Left renal cortex interstitium (tissue), 4 donors: ENCODE measurements at places on chromosomes 1 and 21. TPM values are rescaled to one million over a fixed set of nuclear protein-coding genes. Genes with fewer than 3 reads are reported as not detected.
A peak's percentile ranks its signal among the peaks of the same experiment; 100 is the strongest.

GRCh38 chr1:22166439-22166838, 23.5 kb upstream of the WNT4 start:
- no peak for DNase-seq

MSH4 gene
- polyA plus RNA-seq, result 0.42 TPM

DNA sequence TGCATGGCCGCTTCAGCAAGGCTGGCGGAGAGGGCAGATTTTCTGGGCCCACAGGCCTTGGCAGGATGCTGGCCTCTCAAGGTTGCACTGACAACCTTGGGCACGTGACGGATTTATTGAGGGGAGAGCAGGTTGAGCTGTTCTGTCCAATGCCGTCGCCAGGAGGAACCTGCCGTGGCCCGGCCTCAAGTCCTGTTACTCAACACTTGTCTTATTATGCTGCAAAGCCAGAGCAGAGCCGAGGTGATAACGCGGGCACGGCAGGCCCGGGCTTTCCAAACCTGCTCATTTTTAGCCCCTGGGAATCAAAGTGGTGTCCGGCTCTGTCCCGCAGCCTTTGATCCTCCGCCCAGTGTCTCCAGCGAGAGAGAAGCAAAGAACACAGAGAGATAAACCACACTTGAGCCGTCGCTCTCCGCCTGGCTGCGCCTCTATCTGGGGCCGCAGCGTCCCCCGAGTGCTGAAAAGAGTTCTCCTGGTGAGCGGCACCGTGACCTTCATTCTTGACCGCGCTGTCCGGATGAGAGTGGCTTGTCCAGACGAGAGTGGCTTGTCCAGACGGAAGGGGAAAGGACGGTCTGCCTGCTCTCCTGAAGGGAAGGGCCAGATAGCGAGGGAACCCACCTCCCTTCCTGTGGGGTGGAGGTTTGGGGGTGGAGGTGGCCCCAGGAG, 162.3 kb upstream of the ARHGEF16 start:
- DNase-seq, result no peak

C2CD4D gene
- polyA plus RNA-seq, result 0.20 TPM

DNA sequence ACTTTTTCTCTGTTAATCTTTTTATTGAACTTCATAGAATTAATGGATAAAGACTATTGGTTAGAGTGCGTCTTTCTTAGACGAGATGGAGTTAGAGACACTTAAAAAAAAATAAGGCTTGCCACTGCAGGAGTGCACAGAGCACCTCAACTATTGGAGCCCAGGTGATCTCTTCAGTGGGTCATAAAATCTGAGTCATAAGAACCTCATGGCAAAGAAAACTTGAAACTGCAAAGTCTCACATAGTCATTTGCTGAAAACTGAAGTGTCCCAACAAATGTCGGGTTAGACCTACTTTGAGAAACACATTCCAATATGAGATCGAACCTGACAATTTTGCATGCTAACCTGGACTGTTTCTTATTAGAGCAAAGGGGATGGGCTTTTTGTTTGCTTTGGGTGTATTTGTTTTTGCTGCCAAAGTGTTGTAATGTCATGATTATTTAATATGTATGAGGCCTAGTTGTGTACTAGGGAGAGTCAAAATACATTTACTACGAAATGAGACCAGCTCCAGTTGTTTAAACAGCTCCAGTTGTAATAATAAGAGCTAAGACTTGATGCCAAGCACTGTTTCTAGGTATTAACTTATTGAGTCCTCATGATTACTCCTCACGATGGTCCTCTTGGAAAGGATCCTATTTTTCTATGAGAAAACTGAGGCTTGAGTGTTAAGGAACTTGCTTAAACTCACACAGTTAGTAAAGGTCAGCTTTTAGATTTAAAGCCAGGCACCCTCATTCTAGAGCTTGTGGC, 65.1 kb downstream of the DDR2 start:
- DNase-seq, result no peak

SDE2 gene
- 21.2 TPM for polyA plus RNA-seq

- no peak for DNase-seq
Measured at GRCh38 chr1:224435318-224435763, 744 bp upstream of the WDR26 start.

DNA sequence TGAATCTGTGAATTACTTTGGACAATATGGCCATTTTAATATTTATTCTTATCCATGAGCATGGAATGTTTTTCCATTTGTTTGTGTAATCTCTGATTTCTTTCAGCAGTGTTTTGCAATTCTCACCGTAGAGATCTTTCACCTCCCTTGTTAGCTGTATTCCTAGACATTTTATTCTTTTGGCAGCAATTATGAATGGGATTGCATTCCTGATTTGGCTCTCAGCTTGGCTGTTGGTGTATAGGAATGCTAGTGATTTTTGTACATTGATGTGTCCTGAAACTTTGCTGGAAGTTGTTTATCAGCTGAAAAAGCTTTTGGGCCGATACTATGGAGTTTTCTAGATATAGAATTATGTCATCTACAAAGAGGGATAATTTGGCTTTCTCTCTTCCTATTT, 44.2 kb upstream of the NEGR1 start:
- DNase-seq, result no peak

DNA sequence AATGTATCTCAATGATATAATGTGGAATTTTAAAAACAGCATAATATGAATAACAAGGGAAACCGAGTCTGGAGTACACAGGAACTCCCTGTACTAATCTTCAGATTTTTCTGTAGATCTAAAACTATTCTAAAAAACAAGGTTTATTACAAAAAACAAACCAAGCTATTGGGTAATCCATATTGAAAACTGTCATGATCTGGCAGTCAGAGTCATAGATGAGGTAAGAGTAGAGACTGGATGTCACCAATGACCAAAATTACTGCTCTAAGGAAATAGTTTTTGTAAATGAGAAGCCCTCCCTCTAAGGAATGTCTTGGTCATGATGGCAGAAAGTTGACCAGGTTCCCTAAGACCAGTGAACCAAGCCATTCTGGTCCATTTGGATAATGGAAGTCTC, 2.4 kb upstream of the SPOCD1 start:
- no peak for DNase-seq

DNA sequence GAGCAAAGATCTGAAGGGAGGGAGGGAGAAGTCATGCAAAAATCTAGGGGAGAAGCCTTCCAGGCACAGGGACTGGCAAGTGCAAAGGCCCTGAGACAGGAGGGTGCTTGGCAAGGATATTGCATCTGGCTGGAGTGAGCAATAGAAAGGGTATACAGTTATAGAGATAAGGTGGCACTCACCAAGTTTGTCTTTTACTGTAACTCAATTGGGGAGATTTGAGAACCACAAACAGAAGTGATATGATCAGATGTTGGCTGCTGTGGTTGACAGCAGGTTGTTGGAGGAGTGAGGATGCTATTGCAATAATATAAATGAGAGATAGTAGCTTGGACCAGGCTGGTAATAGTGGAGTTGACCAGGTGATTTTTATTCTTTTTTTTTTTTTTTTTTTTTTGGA, 25.6 kb downstream of the MCOLN3 start:
- no peak for DNase-seq

DNA sequence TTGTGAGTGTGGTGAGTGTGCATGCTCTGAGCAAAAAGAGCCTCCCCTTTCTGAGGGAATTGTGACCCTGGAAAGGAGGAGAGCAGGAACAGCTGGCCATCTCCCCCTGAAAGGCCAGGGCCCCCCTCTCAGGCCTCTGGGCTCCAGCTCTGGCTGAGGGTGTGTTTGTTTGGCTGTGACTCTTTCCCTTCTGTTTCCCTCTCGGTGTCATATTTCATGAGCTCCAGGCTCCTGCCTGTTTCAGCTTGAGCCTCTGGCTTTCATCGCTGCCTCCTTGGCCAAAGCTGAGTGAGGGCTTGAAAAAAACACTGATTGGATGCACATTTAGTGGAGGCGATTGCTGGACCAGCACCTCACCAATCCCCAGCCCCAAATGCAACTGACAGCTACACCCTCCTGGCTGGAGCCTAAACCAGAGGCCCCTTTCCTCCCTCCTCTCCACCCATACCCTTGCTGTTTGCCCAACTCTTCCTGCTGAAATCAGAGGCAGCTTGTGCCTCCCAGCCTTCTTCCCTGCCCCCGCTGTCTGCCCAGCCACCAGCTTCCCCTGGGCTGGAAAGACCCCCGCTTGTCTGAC, 64.1 kb downstream of the DDR2 start:
- peak; percentile 87 for DNase-seq

DNA sequence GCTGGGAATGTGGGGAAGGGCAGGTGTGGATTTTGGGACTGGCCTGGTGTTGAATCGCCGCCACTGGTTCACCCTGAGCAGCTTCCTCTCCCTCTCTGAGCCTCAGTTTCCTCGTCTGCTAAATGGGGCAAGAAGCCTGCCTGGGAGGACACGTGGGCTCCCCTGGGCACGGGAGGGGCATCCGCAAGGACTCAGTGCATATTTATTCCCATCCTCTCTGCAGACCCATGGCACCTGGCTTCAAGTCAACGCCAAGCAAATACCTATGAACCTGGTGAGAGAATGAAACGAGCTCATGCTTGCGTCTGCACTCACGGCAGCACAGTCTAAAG, 234.4 kb downstream of the PTPRU start:
- DNase-seq, result no peak

GRCh38 chr21:35079181-35079580, 30.1 kb upstream of the RUNX1 start:
- no peak for DNase-seq

KRTAP11-1 gene
- not detected for polyA plus RNA-seq

DNAH14 gene
- polyA plus RNA-seq, result 21.4 TPM

GRCh38 chr1:182146286-182146685, 84.8 kb upstream of the ZNF648 start:
- no peak for DNase-seq

GRCh38 chr21:46552274-46552673, 52.6 kb downstream of the S100B start:
- no peak for DNase-seq

DNA sequence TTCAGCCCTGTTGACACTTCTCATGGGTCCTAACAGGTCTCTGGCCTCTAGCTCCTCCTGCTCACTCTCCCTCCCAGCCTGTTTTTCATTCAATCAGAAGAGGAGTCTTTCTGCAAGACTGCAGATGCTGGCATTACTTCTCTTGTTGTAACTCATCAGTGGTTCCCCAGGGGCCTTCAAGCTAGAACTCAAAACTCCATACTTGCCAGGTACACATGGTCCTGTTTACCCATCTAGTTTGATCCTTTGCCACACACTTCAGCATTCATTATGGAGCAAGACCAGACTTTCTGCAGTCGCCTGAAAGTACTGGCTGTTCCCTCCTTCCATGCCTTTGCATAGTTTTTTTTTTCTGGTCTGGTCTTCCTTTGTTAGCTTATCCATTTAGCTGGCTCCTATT, 47.9 kb downstream of the SERBP1 start:
- DNase-seq, result no peak

DNA sequence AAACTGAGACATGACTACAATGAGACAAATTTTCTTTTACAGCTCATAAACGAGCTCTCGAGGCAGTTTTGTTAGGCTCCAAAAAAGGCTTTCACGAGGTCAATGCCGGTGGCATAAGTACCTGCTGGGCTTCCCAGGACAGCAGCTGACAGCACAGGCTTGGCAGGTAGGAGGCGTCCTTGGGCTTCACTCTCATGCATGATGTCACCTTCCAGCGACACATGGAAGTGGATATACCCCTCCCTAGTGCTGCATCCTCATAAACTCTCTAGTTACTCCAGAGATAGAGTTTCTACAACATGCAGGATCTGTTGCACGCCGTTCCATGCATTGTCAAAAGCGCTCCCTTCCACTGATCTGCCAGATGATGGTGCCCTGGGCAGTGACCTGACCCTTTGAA, 112.5 kb upstream of the PAXBP1 start:
- DNase-seq, result no peak

DNA sequence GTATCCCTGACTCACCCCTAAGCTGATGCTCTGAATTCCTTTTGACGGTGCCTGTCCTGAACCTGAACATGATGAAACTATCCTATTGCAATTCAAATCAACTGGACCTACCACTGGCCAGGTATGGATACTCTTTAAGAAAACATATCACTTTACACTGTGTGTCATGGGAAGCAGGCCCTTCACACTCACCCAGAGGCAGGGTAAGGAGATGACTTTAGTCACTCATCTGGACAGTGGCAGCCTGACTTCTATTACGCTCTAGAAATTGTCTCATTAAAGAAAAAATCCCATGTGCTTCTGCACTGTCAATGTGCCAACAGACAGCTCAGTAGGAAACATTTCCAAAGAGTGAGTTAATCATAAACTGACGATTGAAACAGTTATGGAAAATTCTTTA, 94.3 kb downstream of the VAV3 start:
- DNase-seq, result no peak

- no peak for DNase-seq
Measured at GRCh38 chr1:93730621-93731020, 49.0 kb upstream of the BCAR3 start.

DNA sequence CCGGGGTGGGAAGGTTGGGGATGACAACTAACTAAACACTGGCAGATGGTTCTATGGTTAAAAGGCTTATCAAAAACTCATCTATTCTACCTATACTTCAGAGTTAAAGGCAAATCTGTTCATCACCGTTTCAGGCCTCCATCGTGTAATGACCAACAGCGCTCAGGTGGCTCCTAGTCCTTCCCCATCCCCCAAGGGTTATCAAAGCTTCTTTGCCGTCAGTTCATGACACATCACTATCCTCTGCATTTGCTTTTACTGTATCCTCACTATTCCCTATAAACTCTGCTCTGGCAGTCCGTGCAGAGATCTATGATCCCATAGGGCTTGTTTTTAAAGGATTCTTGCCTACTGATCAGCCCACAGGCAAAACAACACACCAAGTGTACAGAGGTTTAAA, 8.2 kb downstream of the HMGN1 start:
- no peak for DNase-seq
